Central memory CD4-positive, alpha-beta T cell (primary cell): ENCODE measurements at places on chromosomes 12 and 14.

GRCh38 chr14:44863271-44863670, 98.5 kb downstream of the KLHL28 start:
- no peak for DNase-seq

GRCh38 chr14:89036371-89036770, 211.9 kb downstream of the TTC8 start:
- no peak for DNase-seq

- DNase-seq, result no peak
Observed at GRCh38 chr14:23415821-23416778, 8.0 kb upstream of the MYH6 start.

GRCh38 chr14:57246933-57247657, 21.6 kb downstream of the EXOC5 start:
- no peak for DNase-seq

DNA sequence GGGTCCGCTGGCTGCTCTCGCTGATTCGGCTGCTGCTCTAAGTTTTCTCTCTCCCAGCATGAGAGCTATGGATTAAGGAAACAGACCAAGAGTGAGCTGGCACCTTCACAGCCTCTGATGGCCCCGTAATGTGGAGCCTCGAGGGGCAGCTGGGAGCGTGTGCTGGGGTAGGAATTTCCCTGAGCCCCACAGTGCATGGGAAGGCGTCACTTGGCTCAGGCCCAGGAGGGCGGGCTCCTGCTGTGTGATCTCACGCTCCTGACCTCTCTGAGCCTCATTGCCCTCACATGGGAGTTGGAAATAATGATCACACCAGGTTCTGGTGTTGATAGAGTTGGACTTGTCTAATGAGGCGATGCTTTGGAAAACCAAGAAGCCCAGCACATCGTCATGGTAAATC, 238.6 kb upstream of the CRY1 start:
- DNase-seq, result no peak

- no peak for DNase-seq
Observed at GRCh38 chr14:36756226-36756625, 94.6 kb downstream of the PAX9 start.

DNA sequence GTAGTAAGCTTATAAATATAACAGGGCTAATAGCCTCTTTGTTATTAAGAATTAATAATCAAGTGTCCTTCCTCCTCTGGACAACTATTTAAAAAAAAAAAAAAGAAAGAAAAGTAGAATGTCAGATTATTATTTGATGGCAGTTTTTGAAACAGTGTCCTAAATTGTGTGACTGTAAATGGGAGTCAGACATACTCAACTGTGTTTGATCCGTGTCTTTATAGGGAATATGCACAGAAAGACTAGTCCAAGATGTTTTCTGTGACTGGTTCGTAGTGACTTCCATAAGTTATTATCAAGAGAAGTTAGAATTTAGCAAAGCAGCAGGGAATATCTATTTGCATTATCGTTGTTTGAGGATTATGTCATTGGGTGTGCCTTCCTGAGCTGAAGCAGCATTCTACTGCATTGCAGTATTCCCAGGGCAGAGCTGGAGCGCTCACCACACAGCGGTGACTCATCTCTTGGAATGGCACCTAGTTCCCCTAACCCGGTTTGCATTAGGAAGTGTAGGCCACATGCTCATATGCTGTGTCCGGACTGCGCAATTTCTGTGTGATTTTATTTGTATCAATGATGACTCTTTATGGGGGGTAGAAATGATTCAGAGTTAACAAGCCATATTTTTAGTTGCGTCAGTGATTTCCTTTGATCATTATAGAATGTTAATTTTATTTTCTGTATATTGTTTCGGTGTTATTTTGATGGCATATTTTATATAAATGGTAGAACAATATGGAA, 7.9 kb downstream of the DYNC1H1 start:
- DNase-seq, result no peak
